ENCODE measurements at places on chromosomes 11 and 22. TPM values are rescaled to one million over a fixed set of nuclear protein-coding genes. Genes with fewer than 3 reads are reported as not detected.

MISFA gene
- total RNA-seq, result 8.2 TPM

- no peak for DNase-seq
Observed at GRCh38 chr11:120565466-120566155, 54.1 kb downstream of the GRIK4 start.

GRCh38 chr11:123838659-123839058, 32.5 kb upstream of the OR6M1 start:
- DNase-seq, result no peak

- DNase-seq, result no peak
Observed at GRCh38 chr11:94325681-94326080, 21.3 kb downstream of the IZUMO1R start.

- DNase-seq, result peak; percentile 75
Observed at GRCh38 chr22:39207141-39208012, 37.4 kb downstream of the PDGFB start.

MMP13 gene
- total RNA-seq, result 4.2 TPM

C11orf21 gene
- total RNA-seq, result 2.8 TPM

- DNase-seq, result no peak
Observed at GRCh38 chr11:61810671-61811175, 6.1 kb downstream of the FADS1 start.

- peak; percentile 46 for DNase-seq
Observed at GRCh38 chr22:36471341-36471821, 10.1 kb downstream of the TXN2 start.

TUBA8 gene
- 1.3 TPM for total RNA-seq

SCN2B gene
- total RNA-seq, result not detected

GRCh38 chr22:25018009-25018408, 65.5 kb downstream of the KIAA1671 start:
- DNase-seq, result no peak

- DNase-seq, result no peak
Observed at GRCh38 chr11:86365546-86365945, 9.1 kb upstream of the CCDC81 start.

DNA sequence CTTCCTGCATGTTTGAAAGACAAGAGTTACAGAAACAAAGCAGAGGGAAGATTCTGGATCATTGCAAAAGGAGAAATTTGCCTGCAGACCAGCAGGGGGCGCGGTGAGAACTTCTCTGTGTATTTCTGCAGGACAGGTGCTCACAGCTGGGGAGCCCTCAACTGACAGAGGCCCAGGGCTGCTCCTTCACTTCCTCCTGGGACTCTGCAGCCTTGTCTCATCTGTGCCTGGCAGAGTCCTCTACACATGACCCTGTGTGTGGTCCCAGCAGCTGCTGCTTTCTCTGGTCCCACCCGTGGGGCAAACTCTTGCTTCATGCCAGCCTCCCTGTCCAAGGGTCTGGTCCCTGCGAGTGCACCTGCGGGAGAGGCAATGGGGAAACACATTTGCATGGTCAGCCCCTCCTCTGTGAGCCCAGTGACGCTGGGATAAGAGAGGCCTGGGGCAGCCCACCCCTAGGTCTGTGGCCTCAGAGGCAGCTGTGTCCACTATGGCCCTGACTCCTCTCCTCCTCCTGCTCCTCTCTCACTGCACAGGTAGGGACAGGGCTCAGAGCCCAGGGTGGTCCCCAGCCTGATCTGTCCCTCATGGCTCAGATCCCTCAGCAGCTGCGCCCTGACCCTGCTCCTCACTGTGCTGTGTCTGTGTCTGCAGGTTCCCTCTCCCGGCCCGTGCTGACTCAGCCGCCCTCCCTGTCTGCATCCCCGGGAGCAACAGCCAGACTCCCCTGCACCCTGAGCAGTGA, 43.2 kb upstream of the VPREB1 start:
- DNase-seq, result peak; percentile 14

DNA sequence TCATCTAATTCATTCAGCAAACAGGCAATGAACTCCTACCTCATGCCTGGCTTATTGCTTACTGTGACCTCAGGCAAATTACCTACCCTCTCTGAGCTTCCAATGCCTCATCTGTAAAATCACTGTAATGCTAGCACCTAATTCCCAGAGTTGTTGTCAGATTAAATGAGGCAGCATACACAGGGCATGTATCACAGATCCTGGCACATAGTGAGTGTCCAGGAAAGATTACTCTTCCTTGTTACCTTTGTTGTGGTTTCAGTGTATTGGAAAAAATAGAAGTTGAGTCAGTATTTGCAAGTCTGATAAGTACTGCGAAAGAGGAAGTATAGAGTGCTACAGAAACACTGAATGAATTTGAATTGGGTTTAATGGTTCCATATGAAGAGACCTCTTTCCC, 26.4 kb upstream of the LRRC55 start:
- no peak for DNase-seq

ROBO4 gene
- total RNA-seq, result 15.9 TPM

DNA sequence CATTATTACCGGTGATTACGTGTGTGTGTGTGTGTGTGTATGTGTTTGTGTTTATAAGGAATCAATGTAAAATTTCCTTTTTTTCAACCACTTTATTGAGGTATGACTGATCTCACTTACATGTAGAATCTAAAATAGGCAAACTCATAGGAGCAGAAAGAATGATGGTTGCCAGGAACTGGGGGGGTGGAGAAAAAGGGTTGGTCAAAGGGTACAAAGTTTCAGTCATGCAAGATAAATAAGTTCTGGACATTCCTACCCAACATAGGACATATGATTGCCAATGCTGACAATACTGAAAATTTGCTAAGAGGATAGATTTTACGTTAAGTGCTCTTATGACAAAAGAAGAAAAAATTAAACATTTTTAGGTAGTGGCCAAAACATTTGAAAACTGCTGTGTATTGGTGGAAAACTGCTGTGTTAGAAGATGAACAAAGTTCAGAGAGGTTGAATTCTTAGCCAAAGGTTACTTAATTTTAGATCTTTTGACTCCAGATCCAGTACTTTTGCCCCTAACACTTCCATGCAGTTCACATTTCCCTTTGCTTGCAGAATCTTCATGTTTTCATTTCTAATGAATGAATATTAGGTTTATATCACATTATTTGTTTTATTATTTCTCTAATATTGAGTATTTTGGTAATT, 49.5 kb downstream of the NNMT start:
- no peak for DNase-seq

P2RY6 gene
- total RNA-seq, result not detected

FADS2 gene
- total RNA-seq, result 151 TPM

DNA sequence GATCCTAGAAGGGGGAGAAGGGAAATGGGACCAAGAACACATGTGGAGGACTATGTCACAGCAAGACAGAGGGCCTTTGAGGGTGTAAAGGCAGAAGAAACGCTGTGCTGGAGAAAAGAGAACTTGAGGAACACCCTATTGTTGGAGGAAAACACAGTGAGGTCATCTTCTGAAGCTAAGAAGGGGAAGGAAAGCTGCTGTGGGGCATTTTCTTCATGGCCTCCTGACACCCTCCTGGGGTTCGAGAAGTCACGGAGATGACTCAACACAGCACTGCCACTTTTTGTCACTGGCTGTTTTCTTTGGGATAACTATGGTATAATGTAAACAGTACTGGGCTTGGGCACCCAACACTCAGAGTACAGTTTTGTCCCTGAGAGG, 492.6 kb upstream of the CADM1 start:
- no peak for DNase-seq

PDGFD gene
- total RNA-seq, result 14.4 TPM

FXYD6 gene
- total RNA-seq, result 2.1 TPM

GRCh38 chr11:130002846-130003716, 446 bp upstream of the PRDM10 start:
- peak; percentile 95 for DNase-seq

C11orf91 gene
- total RNA-seq, result not detected

- peak; percentile 7 for DNase-seq
Observed at GRCh38 chr11:86099874-86100273, 31.0 kb upstream of the PICALM start.

DNA sequence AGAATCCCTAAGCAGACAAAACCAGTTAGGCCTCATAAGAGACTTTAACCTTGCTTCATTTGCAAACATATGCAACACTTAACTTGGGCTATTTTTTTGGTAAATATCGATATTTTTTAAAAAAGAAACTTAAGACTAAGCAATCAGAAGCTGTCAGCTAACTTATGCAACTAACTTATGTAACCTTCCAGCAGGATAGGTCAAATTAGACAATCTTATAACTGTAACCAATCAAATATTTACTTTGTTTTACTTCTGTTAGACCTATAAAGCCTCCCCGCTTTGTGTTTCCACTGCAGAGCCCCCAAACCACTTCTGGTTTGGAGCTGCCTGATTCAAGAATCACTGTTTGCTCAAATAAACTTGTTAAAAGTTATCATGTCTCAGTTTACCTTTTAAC, 8.0 kb downstream of the MSANTD4 start:
- no peak for DNase-seq

GRCh38 chr11:129278586-129279319, 86.6 kb upstream of the ARHGAP32 start:
- no peak for DNase-seq

- DNase-seq, result peak; percentile 97
Observed at GRCh38 chr11:58578136-58578634, 678 bp upstream of the ZFP91 start.

GRCh38 chr11:18452927-18453326, 2.7 kb upstream of the LDHAL6A start:
- peak; percentile 46 for DNase-seq

MN1 gene
- 2.3 TPM for total RNA-seq

ATXN10 gene
- 53.5 TPM for total RNA-seq

- DNase-seq, result peak; percentile 54
Observed at GRCh38 chr11:46367244-46367915, 14.1 kb upstream of the MDK start.

DNA sequence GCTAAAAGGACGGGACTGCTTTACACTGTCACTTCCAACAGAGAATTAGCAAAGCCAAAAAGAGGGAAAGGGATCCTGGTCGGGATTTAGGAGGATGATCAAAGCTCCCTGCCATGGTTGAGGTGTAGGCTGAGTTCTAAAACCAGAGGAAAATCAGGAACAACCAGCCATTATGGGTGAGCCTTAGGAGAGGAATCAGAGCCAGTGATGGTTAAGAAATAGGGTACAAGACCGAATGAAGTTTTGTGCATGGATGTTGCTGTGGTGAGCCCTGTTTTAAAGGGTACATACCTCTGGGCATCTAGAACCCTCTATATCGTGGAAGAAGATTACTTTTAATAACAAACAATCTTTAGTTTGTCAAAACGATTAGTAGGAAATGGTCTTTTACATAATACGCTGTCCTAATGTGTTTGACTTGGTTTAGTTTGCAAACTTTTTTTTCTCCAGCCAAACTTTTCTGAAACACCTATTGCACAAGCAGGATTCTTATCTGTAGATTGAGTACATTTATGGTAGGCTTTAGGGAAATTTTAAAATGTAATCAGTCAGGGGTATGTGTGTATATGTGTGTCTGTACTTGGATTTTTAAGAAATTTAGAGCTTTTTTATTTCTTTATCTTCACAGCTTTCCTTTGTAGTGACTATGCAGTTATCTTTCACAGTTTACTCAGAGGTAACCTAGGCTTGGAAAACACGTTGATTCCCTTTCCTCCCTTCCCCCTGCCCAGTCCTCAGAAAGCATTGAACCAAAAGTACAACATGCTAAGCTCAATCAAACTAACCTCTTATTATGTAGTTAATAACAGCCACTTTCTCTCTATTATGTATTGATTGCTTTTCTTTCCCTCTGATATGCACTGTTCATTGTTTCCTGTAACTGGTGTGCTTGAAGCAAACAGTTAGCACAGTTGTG, 26.8 kb downstream of the TRIM44 start:
- DNase-seq, result no peak

GRCh38 chr11:73313652-73314051, 5.6 kb downstream of the ARHGEF17 start:
- DNase-seq, result no peak

GRCh38 chr11:85945788-85946187, 90.6 kb downstream of the CCDC83 start:
- no peak for DNase-seq

- DNase-seq, result no peak
Observed at GRCh38 chr11:45060707-45061106, 85.7 kb upstream of the PRDM11 start.

GRCh38 chr11:47071341-47071740, 105.3 kb downstream of the ARFGAP2 start:
- DNase-seq, result no peak

DNA sequence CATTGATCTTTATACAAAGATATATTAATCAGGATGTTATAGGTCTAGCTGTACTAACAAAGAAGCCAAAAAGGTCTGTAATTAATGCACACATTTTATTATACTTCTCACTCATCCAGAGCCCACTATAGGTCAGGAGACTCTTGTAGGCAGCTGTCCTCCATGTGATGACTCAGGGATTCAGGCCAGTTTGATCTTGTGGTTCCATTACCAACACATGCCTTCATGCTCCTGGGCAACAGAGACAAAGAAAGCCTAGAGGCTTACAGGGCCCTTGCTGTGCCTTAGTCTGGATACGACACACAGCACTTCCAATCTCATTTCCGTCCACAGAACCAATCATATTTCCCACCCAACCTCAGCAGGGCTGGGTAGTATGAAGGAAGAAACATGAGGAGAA, 150.3 kb upstream of the NCAM1 start:
- no peak for DNase-seq

DNA sequence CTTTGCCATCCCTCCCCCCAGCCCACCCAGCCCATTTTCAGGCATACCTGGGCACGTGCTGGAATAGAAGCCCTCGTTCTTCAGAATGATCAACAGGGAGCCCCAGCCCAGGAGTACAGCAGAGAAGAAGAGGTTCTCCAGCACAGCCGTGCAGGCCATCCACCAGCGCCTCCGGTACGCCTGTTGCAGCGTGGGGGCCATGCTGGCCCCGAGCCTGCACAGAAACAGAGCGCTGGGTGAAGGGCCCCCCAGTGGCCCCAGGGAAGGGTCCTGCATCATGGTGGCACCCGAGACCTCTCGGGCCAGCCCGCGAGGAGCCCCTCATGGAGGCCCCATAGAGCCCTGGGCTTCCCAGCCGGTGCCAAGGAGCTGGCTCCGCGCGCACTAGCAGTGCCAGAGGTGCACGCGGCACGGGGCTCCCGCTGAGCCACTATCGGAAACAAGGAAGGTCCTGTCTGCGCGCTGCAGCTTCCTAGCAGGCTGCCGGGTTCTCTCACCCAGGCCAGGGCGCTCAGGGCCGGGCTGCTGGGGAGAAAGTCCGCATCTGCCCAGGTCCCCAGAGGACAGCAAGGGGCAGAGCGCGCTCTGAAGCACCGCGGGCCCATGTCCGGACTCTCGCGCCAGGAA, 1.5 kb downstream of the SLC43A1 start:
- DNase-seq, result no peak

BIK gene
- 8.6 TPM for total RNA-seq

- no peak for DNase-seq
Observed at GRCh38 chr11:108635106-108635505, 29.8 kb upstream of the DDX10 start.

CYB5R3 gene
- 57.1 TPM for total RNA-seq

- DNase-seq, result peak; percentile 12
Observed at GRCh38 chr11:117217141-117218084, 14.5 kb downstream of the PCSK7 start.

UQCR10 gene
- 63.4 TPM for total RNA-seq

DNA sequence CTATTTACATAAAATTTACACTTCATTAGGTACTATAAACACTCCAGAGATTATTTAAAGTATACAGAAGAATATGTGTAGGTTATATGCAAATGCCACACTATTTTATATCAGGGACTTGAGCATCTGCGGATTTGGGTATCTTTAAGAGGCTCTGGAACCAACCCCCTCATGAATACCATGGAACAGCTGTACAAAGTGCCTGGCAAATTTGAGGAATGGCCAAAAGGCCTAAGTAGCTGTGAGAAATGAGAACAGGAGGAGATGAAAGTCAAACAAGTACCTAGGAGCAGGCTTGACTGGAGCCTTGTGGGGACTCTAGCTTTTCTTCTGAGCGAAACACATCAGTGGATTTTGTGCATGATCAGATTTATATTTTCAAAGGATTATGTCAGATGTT, 149.3 kb downstream of the RBFOX2 start:
- DNase-seq, result no peak

RNASEH2C gene
- 81.0 TPM for total RNA-seq

PNPLA5 gene
- total RNA-seq, result not detected
